ENCODE measurements at places on chromosomes 2 and 18.
A peak's percentile ranks its signal among the peaks of the same experiment; 100 is the strongest.

GRCh38 chr2:175579646-175580045 lies 398.1 kb upstream of the ATP5MC3 start:
- no peak for DNase-seq

DNA sequence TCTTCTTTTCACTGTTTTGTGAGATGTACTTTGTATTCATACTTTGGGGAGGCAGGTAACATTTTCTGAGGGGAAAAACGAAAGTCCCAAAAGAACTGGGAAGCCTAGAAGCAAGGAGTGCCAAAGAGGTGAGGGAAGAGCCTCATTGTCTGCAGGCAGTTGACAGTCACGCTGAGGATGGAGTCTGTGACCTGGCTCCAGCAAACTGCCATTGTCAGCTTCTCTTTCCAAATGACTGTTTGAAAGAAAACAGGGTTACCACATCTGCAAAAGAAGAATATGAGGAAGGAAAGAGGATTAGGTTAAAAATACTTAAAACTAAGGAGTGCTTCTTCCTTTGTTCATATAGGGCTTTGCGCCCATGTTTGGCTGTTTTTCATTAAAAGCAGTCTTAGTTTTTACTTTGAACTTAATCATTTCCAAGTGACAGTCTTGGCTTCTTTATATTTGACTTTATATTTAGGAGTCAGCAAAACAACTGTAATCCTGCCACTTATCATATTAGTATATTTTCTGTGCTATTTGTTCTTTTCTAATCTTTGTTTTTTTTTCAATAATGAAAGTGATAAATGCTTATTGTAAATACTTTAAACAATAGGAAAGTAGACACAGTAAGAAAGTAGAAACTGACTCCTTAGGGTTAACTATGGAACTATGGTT lies 35.0 kb downstream of the CERS6 start:
- peak; percentile 16 for DNase-seq

DNA sequence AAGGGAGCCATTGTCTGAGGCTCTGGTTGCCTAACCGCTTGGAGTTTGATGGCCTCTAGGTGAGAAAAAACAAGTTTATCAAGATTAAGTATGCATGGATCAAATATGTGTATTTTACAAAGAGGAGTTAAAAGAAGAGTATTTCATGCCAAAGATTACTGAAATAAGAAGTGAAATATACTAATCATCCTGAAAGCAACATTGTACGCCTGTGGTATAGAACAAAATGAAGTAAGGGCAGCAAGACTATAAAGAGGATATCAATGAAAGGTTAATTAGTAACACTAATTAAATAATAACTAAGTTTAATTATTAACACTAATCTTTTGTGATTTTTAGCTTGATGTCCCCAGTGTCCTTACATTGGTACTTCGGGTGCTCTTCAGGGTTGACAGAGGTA lies 276.7 kb downstream of the CALCRL start:
- no peak for DNase-seq

DNA sequence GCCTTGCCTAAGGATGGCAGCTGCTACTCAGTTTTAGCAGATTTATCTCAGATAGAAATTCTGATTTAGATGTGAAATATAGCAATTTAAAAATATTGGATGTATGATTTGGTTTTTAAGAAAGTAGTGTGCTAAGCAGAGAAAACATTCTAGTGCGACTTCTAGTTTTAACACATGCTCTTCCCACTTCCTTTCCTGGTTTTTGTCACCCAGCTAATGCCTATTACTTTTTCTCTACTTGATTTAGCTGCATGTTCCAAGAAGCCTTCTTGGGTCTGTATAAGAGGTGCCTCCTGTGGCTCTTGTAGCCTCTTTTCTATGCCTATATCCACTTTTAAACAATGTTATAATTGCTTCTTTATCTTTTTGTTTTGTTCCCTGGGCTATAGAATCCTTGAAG lies 53.0 kb downstream of the GPD2 start:
- no peak for DNase-seq

DNA sequence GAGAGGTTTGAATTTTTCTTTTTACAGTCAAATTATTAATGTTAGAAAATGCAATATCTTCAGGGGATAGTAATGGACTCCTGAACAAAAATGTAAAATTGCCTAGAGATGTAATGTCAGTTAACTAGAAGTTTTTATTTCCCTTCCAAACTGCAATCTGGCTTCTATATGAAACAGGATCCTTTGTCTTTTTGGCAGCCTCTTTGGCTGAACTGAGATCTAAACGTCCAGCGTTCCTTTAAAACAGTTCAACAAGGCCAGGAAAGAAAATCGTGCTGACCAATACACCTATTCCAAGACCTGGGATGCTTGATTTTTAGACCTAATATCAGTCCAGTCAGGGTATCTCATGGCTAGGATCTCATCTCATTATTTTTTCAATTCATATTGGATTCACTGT lies 245.5 kb downstream of the FIGN start:
- DNase-seq, result no peak

- DNase-seq, result no peak
Measured at GRCh38 chr18:47791461-47791985, 138.9 kb downstream of the SMAD2 start.

GRCh38 chr2:230627806-230628724 lies 84.6 kb upstream of the CAB39 start:
- peak; percentile 63 for DNase-seq

- no peak for DNase-seq
Measured at GRCh38 chr2:225310745-225311144, 88.8 kb upstream of the NYAP2 start.

GRCh38 chr2:113822087-113822815 lies 65.8 kb upstream of the SLC35F5 start:
- no peak for DNase-seq

GRCh38 chr18:35880788-35881455 lies 91.6 kb upstream of the RMP24 start:
- DNase-seq, result no peak

DNA sequence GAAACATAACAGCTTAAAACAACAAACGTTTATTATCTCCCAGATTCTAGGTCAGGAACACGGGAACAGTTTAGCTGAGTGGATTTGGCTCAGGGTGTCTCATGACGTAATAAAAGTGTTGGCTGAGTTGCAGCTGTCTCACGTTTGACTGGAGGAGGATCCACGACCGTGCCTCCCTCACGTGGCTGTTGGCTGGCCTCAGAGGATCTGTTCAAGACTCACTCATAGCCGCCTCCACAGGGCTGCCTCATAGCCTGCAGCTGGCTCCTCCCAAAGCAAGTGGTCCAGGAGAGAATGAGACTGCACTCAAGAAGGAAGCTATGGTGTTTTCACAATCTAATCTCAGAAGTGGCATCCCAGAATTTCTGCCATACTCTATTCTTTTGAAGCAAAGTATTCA lies 167.1 kb downstream of the RPRM start:
- DNase-seq, result no peak

DNA sequence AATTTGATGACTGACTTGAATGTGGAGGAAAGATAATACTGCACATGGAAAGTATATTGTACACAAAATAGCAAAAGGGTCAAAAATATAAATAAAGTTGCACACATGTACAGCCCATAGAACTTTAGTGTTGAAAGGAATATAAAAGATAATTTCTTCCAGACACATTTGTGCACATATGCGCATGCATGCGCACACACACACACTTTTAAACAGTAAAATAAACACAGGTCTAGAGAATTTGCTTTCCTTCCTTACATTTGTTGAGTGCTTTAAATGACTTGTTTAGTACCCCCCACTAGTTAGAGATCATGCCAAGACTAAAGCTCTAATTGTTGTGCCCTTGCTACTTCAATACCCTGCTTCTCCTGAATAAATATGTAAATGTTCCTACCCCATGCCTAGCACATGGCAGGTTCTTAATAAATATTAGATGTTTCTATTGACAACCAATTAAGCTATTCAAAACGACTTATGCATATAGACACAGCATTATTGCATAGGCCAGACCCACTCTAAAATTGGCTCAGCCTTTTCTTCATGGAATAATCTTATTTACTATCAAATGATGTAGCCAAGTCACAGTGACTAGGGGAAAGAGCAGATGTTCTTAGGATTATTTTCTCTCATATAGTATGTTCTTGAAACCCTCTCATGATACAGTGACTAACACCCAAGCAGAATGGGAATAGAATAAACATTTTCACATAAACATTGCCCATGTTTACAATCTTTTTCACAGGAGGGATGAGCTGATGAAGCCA lies 165.5 kb upstream of the ACVR2A start:
- DNase-seq, result no peak

- no peak for DNase-seq
Measured at GRCh38 chr2:74947703-74948102, 10.7 kb upstream of the POLE4 start.

- no peak for DNase-seq
Measured at GRCh38 chr2:1088192-1088860, 137.7 kb downstream of the SNTG2 start.

- DNase-seq, result peak; percentile 58
Measured at GRCh38 chr2:198279026-198279425, 474.6 kb downstream of the PLCL1 start.

- DNase-seq, result peak; percentile 75
Measured at GRCh38 chr2:119253114-119253702, 29.6 kb downstream of the STEAP3 start.

GRCh38 chr2:43838560-43839267 lies at the start of the genes ABCG5 and ABCG8:
Gene ABCG5, minus strand, starts transcription at chr2:43838839. Its CDS starts 160 bp downstream, at chr2:43838679.
Gene ABCG8, plus strand, starts transcription at chr2:43838971. Its CDS starts 83 bp downstream, at chr2:43839054.
- DNase-seq, result no peak

- no peak for DNase-seq
Measured at GRCh38 chr18:21593540-21594257, 6.8 kb downstream of the ESCO1 start.

- DNase-seq, result no peak
Measured at GRCh38 chr2:115739574-115739973, 1297.1 kb downstream of the DPP10 start.

DNA sequence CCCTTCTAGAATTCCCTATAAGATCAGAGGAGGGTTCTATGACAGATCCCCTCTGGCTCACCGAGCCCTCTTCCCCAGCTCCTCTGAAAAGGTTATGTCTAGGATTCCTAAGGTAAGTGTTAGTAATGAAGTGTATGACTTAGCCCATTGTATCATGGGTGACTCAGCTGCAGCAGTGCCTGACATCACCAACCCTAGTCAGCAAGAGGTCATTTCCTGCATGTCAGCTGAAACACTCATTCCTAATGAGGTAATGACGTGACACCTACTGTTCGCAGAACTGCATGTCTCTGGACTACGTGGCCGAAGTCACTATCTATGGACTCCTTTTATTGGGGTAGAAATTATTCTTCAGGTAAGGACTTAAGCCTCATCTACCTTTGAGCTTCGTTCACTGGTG lies 196.1 kb upstream of the MYT1L start:
- no peak for DNase-seq

DNA sequence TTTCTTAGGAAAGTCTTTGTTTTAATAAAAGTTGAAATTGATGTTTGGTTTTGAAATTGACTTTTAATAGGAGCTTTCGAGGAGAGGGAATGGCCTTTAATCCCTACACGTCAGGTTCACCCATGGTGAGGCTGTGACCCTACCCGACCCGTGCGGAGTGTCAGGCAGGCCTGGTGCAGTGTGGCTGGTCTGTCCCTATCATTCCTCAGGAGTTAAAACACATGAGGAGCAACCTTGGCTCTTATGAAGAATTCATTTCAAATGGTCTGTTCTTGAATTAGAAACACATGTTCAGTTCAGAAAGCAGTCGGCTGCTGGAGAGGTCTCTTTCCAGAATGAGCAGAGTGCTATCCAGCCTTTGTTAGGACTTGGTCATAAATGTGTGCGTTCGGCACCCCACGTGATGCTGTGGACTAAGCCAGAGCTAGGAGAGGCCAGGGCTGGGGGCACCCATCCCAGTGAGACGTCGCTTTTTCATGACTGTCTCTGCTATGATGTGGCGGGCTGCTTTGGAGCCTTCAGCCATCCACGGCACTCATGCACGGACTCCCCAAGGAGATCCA lies 54.7 kb downstream of the EMILIN2 start:
- DNase-seq, result peak; percentile 81

- peak; percentile 22 for DNase-seq
Measured at GRCh38 chr2:232022718-232023117, 61.2 kb downstream of the DIS3L2 start.

DNA sequence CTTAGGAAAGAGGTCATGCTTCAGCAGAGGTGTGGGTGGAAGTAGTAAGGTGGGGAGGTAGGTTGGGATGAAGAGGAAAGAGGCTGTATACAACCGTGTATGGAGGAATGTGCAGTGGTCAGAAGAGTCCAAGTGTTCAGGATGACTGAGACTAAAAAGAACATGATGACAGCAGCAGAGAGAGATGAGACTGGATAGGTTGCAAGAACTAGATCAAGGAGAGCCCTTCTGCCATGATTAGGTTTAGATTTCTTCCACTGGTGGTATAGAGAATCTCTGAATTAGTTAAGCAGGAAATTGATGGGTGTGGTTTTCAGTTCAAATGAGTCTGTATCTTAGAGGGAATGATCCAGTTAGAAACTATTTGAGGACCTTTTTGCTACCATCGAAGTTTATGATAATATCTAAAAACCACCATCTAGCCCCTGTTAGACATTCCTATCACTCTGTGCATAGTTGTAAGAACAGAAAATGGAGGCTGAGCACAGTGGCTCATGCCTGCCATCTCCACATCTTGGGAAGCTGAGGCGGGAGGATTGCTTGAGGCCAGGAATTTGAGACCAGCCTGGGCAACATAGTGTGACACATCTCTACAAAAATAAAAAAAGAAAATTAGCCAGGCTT lies 221.0 kb downstream of the LTBP1 start:
- peak; percentile 63 for DNase-seq

DNA sequence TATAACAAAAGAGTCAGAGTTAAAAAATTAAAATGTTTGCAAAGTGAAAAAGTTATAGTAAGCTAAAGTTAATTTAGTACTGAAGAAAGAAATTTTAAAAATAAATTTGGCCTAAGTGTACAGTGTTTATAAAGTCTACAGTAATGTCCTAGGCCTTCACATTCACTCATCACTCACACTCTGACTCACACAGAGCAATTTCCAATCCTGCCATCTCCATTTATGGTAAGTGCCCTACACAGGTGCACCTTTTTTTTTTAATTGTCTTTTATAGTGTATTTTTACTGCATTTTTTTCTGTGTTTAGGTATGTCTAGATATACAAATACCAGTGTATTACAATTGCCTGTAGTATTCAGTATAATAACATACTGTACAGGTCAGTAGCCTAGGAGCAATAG lies 562.9 kb downstream of the PIK3C3 start:
- no peak for DNase-seq

- DNase-seq, result peak; percentile 76
Measured at GRCh38 chr18:45588376-45589355, 26.6 kb upstream of the SLC14A2 start.

DNA sequence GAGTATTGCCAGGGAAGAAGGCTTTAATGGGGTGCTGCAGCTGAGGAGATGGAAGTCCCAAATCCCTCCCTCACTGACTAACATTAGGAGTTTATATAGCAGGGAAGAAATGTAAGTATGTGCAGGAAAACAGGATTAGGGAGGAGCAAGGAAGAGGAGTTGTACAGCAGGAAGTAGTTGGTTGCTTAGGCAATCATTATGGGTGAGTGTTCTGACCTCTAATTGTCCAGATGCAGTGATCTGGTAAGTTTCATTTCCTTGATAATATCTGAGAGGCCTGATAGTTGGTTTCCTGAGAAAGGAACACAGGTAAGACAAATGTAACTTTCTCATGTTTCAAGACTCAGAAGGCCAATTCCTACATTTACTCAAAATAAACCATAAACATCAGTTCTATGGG lies 331.9 kb upstream of the GULP1 start:
- DNase-seq, result no peak

GRCh38 chr2:239606741-239607516 lies 206.1 kb upstream of the HDAC4 start:
- no peak for DNase-seq

- DNase-seq, result peak; percentile 3
Measured at GRCh38 chr2:222424729-222425671, 657 bp downstream of the SGPP2 start.

- no peak for DNase-seq
Measured at GRCh38 chr2:56217106-56217505, 33.3 kb downstream of the CCDC85A start.

- DNase-seq, result no peak
Measured at GRCh38 chr2:27060323-27060722, 8.9 kb downstream of the AGBL5 start.
